ENCODE measurements at places on chromosomes 12 and 14.

GRCh38 chr12:3523058-3523457 is 32.1 kb downstream of the PRMT8 start:
- DNase-seq, result no peak

DNA sequence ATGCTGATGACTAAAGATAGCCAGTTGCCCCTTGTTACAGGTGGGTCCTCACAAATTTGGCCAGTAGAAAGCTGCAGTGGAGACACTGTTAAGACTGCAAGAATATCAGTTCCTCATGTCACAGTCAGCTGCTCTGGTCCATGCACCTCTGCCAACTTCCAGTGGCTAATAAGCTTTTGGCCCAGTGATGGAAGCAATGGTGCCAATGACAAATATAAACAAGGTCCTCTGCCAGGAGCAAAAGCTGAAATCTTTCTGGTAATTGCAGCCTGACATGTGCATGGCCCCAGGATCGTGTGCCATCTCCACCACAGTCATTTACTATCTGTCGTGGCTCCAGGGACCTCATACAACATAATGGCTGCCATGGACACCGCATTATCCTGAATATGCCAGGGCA is 85.4 kb upstream of the TMEM260 start:
- DNase-seq, result no peak

DNA sequence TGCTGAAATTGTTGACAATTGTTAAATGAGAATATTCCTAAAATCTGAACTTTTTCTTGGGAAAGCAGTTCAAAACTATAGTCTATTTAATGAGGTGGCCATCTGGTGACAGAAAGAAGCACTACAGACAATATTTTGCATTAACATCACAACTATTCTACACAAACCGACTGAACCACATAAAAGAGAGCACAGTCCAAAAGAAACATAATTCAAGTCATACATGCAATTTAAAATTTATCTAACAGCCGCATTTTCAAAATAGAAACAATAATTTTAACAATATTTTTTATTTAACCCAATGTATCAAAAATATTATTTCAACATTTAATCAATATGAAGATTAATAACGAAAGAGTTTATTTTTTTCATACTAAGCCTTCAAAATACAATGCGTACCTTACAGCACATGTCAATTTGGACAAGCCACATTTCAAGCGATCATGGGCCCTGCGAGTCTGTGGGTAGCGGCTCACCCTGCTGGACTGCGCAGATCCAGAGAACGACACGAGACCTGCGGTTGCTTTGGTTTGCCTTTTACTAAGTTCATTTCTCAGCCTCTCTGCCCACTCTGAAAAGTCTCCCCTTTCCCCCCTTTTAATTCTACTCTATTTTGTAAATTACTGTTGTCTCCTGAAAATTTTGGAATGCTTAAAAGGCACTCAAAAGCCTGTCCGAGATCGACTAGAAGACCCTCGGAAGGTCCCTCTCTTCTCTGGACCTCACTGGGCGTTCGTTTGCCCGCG is 947 bp upstream of the LRRC9 start:
- no peak for DNase-seq

- DNase-seq, result no peak
These were observed 87.4 kb downstream of the HECTD4 start for GRCh38 chr12:112294793-112295192.

- no peak for DNase-seq
These were observed 155.1 kb upstream of the FUT8 start for GRCh38 chr14:65257425-65257824.
